ENCODE measurements at places on chromosomes 4 and X.

GRCh38 chrX:114365065-114365834 is 218.6 kb upstream of the HTR2C start:
- no peak for DNase-seq

DNA sequence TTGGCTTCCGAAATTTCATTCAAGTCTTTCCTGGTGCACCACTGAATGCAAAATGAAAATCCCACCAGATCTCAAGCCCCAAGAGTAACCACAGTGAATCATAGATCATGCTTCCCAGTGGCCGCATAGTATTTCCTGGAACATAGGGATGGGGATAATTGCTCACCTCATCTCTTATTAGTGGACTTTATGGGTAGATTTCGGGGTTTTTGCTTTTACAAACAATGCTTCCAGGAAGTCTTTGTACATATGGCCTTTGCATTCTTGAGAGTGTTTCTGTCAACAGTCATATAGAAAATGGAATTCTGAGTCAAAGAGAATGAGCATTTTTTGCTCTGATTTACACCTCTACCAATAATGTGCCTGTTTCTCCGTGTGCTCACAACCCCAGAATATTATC is 53.4 kb downstream of the PPEF2 start:
- no peak for DNase-seq

DNA sequence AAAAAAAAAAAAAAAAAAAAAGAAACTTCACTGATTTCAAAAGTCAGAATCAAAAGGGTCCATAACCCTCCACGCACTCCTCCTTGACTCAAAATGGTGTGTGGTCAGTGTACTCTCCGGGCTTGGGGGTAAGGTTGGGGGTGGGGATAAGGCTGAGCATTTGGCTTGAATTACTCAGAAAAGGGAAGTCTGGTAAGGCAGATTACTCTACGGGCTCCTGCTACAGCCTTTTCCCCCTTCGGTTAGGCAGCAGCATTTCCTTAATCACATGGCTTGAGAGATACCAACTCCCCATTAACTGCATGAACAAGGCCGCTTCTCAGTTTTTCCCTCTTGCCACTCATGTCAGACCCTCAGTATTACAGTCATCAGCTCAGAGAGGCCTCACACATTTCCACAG is 135.4 kb upstream of the DUSP21 start:
- DNase-seq: no peak

DNA sequence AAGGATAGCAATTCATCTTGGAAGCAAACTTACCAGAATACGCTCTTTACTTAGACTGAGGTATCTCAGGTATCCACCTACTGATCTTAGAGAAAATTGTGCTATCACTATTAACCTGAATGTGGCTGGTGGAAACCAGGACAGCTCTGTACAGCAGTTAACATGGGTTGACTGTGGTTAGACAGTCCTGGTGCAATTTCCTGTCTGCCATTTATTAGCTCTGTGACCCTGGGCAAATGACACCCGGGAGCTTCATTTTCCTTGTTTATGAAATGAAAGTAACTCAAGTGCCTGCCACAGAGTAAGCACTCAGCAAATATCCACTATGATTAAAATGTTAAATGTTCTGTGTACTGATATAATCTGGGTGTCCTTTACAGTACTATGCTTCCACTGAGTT is 60.0 kb downstream of the SMC1A start:
- DNase-seq: no peak

DNA sequence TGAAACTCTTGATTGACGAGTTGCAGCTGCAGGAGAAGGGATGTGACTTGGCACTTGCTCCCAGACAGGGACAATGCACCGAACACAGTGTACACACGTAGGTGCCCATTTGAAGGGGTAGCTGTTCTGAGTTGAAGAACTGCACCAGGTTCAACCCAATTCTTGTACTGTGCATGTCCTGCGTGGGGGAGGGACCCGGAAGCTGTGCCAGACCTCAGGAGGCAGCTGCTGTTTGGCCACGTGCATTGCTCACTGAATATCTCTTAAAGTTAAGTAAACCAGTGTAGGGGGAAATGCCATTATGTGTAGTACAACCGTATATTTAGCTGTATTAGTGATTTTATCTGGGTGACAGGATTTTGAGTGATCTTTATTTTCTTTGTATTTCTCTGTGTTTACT is 12.0 kb upstream of the RBBP7 start:
- no peak for DNase-seq

DNA sequence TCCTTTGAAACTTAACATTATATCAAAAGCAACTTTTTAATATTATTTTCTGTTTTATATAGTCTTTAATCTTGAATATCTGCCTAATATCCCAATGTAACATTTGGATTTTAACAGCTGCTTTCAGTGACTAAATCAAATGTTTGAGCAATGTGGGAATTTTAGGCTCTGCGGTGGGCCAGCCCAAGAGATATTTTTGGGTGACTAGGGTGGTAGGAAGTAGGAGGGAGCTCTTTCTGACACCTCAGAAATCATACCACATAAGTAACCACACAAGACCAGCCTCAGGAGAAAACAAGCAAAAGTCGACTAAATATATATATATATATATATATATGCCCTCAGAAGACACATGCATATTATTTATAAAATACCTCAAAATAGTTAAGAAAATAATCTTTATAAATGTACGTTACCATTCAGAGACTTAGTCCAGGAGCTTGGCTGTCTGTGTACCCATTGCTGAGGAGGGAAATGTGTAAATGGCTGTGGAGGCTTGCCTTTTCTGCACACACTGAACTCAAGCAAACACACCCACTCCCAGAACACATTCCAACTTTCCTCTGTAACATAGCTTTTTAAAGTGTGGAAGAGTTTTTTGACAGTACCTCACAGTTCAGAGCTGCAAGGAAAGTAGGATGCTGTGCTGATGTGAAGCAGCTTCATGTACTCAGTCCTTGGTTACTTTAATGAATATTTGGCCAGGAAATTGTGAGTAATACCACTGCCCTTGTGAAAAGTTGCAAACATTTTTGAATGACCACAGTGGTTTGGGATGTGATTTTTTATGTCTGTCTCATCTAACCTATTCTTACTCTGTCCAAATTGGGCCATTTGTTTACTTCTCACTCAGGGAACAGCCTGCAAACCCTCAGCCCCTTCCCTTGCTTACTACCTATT is at the start of gene RTL3:
Gene RTL3, minus strand, starts transcription at position 484 of the 900 bp plus-strand sequence. CDS start 908 bp downstream, outside the sequence.
- DNase-seq: no peak

- DNase-seq: no peak
Observed at GRCh38 chrX:117610049-117610448, 506.6 kb downstream of the KLHL13 start.

- DNase-seq: no peak
Observed at GRCh38 chr4:185332575-185333464, 62.9 kb downstream of the LRP2BP start.

DNA sequence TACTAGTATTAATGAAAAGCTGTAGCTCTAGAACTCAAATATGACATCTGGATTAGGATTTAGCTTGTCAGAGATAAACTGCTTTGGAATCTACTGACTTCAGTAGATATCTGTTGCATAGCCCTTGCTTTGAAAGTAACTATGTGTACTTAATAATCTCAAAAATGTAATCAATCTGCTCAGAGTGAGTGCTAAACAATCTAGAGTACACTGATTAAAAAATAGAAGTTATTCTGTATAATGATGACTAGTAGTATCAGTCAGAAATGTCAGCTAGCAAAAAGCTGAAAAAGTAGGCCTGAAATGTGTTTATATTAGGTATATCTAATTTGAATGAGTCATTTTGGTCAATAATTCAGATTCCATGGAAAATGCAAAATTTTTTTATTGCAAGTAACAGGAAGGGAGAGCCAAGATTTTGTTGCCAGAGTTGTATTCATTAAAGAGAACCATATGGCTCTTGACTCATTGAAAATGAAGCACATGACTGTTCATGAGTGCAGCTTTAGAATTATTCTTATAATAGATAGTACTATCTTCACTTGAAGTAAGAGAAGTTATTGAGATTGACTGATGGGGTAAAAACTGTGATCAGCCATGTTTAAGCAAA is 20.0 kb downstream of the CLCN3 start:
- no peak for DNase-seq

DNA sequence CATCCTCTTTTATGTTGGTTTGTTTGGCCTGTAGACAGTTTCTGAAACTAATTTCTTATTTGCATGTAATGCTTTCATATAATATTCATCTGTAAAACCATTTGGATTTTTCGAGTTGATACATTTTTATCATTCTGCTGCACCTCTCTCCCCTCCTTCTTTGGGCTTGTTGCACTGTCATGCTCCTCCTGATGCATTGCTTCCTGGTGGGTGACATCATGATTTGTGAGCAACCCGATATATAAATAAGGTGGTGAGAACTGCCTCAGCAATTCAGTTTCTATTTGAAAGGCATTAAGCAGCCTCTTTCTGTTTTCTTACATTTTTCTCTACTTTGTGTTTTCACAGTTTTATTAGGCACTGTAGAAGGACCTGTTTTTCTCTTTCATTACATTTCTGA is 515.7 kb downstream of the RPA4 start:
- no peak for DNase-seq

- DNase-seq: no peak
Observed at GRCh38 chrX:110277609-110278008, 40.3 kb downstream of the AMMECR1 start.

GRCh38 chr4:8207314-8207713 is 8.2 kb downstream of the SH3TC1 start:
- DNase-seq: no peak

DNA sequence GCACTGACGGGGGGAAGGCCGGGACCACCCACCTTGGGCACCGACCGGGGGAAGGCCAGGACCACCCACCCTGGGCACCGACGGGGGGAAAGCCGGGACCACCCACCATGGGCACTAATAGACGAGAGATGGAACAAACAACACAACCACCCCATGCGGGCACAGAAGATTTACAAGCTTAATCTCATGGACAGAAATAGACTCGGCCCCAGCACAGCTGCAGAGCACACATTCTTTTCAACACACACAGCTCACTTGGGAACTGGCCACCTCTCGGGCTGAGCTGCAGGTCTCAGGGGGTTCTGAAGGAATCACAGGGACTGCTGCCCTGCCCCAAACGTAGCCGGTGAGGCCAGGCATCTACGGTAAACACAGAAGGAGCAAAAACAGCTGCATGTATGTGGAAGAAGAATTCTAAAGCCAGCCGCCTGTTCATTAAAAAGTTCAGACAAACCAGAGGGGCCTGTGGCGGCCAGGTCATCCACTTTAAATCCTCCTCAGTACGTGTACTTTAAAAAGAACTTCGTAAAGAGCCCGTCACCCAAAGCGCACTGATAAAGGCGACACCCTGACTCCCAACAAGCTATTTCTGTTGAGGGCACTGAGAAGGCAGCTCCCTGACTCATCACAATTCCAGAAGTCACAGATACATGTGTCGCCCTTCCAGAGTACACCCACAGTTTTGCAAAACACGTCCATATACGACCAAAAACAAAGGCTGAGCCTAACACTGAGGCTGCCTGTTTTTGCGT is 17.7 kb downstream of the PPP2R3B start:
- DNase-seq: no peak

GRCh38 chr4:165207016-165207430 is 338 bp upstream of the KLHL2 start:
- no peak for DNase-seq

GRCh38 chr4:78092850-78093249 is 35.7 kb downstream of the FRAS1 start:
- no peak for DNase-seq

DNA sequence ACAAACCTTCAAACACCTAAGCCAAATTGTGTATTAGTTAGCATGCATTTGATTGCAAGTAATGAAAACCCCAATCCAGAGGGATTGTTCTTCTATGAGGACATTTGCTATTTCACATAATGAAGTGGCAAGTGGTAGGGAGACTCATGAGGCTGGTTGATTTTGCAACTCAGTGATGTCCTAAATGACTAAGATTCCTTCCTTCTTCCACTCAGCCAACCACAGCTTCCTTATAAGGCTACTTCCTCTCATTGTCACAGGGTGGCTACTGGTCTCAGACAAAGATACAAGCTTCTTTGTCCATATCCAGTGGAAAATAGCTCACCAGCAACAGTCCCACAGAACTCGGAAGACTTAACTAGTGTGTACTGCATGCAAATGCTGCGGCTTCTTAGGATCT is 5.3 kb upstream of the OTC start:
- DNase-seq: no peak

DNA sequence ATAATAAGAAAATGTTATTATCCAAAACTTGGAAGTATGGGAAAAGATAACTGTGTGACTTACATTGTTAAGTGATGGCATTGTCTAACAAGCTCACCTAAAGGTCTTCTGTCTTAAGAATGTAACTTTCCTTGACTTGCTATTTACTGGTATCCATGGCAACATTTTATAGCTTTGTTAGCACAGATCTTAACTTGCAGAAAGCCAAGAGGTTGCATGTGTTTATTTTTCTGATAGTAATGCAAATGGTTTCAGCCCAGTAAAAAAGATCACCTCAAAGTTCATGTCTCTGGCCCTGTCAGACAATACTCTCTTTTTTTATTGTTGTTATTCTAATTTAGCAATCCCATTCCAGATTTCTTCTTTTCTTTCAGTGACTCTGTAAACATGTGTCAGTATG is 425.3 kb downstream of the SPRY1 start:
- DNase-seq: no peak

GRCh38 chr4:83639849-83640493 is 104.1 kb downstream of the GPAT3 start:
- peak; percentile 71 for DNase-seq

- DNase-seq: no peak
Observed at GRCh38 chr4:101083131-101083530, 264.2 kb downstream of the PPP3CA start.

GRCh38 chr4:85681221-85681657 is 206.3 kb downstream of the ARHGAP24 start:
- DNase-seq: no peak

DNA sequence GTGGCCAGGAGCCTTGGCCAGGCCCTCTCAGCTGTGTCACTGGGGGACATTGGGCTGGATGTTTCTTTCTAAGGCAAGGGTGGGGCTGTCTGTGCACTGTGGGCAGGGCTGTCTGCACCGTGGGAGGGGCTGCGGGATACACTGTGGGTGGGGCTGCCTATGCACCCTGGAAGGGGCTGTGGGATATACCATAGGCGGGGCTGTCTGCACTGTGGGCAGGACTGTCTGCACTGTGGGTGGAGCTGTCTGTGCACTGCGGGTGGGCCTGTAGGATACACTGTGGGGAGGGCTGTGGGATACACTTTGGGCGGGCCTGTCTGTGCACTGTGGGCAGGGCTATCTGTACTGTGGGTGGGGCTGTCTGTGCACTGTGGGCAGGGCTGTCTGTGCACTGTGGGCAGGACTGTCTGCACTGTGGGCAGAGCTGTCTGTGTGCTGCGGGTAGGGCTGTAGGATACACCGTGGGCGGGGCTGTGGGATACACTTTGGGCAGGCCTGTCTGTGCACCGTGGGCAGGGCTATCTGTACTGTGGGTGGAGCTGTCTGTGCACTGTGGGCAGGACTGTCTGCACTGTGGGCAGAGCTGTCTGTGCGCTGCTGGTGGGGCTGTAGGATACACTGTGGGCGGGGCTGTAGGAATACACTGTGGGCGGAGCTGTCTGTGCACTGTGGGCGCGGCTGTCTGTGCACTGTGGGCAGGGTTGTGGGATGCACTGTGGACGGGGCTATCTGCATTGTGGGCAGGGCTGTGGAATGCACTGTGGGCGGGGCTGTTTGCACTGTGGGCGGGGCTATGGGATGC is 31.1 kb downstream of the ACOX3 start:
- peak; percentile 18 for DNase-seq

GRCh38 chrX:74419864-74420195 is 1.5 kb upstream of the SLC16A2 start:
- DNase-seq: no peak

- DNase-seq: no peak
Observed at GRCh38 chrX:8147226-8147625, 23.8 kb downstream of the VCX2 start.

GRCh38 chrX:13064599-13065143 is 20.3 kb upstream of the FAM9C start:
- no peak for DNase-seq

GRCh38 chr4:84493092-84493850 is 5.8 kb downstream of the NKX6-1 start:
- DNase-seq: no peak
